T-helper 9 cell (primary cell): ENCODE measurements at places on chromosomes 6 and 20.

- no peak for DNase-seq
Observed at GRCh38 chr6:20716865-20717264, 182.6 kb downstream of the CDKAL1 start.

DNA sequence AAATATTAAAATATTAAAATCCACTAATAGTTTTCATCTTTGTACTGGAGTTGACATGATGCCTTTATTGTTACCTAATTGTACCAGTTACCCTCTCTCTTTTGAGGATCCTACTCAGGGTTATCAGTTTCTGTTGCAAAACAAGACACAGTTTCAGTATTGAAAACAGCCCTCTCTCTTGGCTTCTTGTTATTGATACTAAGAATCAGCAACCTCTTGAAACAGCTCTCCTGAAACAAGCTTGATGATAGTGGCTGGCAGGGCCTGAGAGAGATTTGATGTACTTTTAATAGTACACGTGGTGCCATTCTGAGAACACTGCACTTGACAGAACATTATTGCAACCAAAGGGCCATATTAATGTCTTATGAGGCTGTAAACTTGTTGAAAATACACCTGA is 64.9 kb upstream of the MEI4 start:
- no peak for DNase-seq

DNA sequence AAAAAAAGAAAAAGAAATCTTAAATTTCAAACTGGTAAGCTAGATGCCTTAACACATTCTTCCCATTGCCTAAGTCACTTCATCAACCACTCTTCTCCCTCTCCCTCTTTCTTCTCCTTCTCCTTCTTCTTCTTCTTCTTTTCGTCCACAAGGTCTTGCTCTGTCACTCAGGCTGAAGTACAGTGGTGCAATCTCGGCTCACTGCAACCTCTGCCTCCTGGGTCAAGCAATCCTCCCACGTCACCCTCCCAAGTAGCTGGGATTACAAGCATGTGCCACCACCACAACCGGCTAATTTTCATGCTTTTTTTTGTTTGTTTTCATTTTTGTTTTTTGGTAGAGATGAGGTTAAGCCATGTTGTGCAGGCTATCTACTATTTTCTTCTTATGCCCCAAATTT is 60.2 kb downstream of the GPR63 start:
- DNase-seq = no peak

- DNase-seq = no peak
Observed at GRCh38 chr6:157030755-157031154, 253.6 kb downstream of the ARID1B start.

GRCh38 chr20:53869466-53870258 is 200.7 kb downstream of the BCAS1 start:
- DNase-seq = peak; percentile 49

DNA sequence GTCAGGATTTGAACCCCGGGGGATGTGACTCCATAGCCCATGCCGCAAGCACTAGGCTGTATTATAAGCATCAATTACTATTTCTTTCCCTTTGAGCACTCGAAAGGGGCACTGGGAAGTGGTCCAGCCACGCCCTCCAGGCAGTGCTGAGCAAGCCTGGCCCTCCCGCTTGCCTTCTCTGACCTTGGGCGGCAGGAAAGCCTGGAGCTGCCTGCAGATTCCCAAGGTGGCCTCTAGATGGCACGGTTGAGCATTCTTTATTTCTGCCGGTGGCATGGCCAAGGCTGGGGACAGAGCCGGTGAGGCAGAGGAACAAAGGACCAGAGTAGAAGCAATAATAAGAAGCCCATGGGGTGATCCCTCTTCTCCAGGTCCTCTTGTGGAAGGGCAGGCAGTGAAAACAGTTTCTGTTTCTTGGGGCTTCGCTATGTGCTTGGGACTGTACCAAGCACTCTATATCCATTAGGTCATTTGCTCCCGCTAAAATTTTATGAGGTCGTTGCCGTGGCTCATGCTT is 32.0 kb downstream of the ARHGAP40 start:
- peak; percentile 42 for DNase-seq

DNA sequence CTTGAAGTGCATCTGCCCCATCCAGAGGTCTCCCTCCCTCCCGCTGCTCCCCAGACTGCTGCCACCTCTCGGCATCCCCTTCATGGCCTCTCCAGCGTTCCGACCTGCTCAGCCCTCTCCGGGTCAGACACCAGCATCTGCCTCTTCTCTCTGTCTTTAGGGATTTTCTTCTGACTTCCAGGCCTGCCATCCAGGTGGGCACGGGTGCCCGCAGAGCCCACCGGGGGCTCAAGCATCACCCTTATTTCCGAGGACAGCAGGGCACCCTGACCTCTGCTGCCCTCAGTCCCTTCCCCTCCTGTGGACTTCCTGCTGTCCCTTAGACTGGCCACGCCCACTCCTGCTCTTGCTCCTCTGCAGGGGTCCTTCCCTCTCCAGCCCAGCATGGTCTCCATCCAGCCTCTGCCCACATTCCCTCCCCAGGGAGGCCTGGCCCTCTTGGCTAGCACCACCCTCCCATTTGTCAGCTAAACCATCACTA is 3.3 kb downstream of the NPEPL1 start:
- no peak for DNase-seq

DNA sequence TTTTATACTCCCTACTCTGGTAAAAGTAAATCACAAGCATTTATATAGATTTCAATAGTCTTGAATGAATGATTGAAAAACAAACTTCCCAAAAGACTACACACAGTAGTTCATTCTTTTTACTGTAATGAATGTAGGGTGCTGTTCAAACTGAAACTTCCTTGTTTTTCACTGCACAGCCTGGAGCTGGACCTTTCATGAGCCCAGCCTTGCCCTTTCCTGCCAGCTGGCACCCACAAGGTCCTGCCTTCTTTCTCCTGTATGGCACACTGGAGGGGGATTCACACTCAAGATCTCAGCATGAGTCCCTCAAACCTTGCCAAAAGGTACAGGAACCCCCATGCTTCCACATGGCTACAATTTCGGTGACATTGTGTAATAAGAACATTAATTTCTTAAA is 50.9 kb downstream of the COL12A1 start:
- no peak for DNase-seq

GRCh38 chr6:6402006-6402405 is 81.5 kb upstream of the F13A1 start:
- no peak for DNase-seq

DNA sequence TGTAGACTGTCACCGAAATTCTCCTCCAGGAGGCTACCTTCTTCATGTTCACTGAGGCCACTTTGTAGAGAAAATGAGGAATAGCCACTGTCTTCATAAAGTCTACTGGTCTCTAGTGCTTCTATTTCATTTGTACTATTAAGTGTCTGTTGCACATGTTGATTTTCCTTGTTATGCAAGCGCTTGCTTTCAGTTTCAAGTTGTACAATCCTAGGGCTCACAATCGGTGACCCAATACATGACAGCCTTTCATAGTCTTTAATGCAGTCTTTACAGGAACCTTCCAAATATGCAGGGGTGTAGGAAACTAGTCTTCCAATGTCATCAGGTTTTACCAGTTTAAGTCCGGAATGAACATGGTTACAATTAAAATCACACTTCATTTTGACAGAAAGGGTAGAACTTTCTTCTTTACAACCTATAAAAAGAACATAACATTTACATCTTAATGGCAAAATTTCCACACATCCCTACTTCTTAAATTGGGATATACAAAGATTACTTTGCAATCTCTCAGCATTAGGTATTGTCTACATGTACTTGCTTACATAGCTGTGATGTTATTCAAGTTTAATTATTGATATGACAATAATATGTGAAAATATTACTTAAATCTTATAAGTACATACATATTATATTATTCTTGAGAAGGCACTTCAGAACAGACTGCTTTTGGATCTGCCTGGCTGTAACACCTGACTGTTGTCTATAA is 7.5 kb downstream of the FBXO5 start:
- no peak for DNase-seq

DNA sequence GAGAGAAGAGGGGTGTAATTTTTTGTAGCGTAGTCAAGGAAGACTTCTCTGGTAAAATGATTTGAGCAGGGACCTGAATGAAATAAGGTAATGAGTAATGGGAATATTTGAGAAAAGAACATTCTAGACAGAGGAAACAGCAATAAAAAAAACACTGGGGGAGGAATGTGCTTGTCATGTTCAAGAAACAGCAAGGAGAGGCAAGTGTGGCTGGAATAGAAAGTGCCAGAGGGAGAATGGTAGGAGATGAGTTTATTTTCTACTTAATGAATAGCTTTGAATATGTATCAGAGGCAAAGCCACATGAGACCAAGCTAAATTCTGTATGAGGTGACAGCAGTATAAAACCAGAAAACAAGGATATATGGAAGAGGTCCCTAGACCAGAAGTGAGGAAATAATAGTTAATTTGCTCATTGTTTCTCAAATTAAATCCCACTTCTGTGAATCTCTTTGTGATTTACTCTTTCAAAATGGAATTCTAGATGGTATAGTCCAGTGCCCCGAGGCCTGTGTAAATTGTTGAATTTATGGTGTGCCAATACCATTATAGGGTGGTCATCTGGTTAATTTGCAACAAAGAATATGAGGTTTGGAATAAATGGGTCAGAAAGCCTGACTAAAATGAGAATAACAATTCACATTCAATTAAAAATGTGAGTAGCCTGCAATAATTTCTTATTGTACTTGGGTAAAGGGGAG is 170.2 kb downstream of the CDKAL1 start:
- no peak for DNase-seq

DNA sequence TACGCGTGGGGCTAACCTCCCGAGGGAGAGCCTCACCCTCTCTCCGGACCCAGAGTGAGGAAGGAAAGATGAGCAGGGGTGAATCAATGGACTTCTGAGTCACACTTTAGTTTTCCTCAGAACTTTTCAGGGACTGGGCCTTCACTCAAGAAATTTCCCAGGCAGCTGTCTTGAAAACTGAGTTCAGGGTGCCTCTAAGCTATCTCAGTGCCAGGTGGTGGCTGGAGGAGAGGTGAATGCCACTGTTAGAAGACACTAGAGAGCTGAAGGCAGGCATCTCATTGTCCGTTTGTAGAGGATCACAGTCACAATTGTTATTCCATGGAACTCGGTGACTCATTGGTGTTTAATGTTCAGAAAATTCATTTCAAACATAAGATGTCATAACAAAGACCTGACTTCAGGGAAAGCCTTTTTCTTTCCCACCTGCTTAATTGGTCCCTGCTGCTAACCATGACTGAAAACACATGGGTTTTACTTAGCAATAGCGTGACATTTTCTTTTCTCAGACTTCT is 5.3 kb upstream of the SERPINB6 start:
- no peak for DNase-seq
